Kidney (tissue), 22 donors: ENCODE measurements at places on chromosomes 1 and 21. TPM values are rescaled to one million over a fixed set of nuclear protein-coding genes. Genes with fewer than 3 reads are reported as not detected.

The PRAMEF13 gene
- not detected for total RNA-seq

The C4BPB gene
- 1.3 TPM for total RNA-seq

The PBX1 gene
- 91.5 TPM for total RNA-seq

The TNFAIP8L2 gene
- 6.3 TPM for total RNA-seq

The TMEM52 gene
- 0.50 TPM for total RNA-seq

The ZNF683 gene
- total RNA-seq = 0.25 TPM

The LCE2C gene
- not detected for total RNA-seq

The KRTAP19-3 gene
- total RNA-seq = not detected

The OPRD1 gene
- total RNA-seq = not detected

The CRB1 gene
- 0.16 TPM for total RNA-seq

The SELP gene
- total RNA-seq = 19.4 TPM

The PAX7 gene
- not detected for total RNA-seq

The LRRN2 gene
- total RNA-seq = 14.4 TPM

The PDPN gene
- 4.6 TPM for total RNA-seq

The LHX4 gene
- total RNA-seq = not detected

The SORT1 gene
- total RNA-seq = 169 TPM

The CRYBG2 gene
- total RNA-seq = 2.2 TPM

The RIPPLY3 gene
- 0.31 TPM for total RNA-seq

The CCDC185 gene
- 0.13 TPM for total RNA-seq

The C1orf226 gene
- total RNA-seq = 15.2 TPM

The GFI1 gene
- total RNA-seq = 3.8 TPM

The APOBEC4 gene
- total RNA-seq = not detected

The CFAP74 gene
- total RNA-seq = not detected

The NEGR1 gene
- total RNA-seq = 10.2 TPM

The CCDC17 gene
- total RNA-seq = 3.0 TPM

The WARS2 gene
- total RNA-seq = 14.8 TPM

The TP73 gene
- 0.54 TPM for total RNA-seq

The PACC1 gene
- total RNA-seq = 8.7 TPM

The RIMS3 gene
- total RNA-seq = 6.2 TPM

The SHISA4 gene
- total RNA-seq = 10.4 TPM

The CFAP107 gene
- total RNA-seq = not detected

The TESK2 gene
- 2.7 TPM for total RNA-seq

The GJB5 gene
- total RNA-seq = not detected

The PUM1 gene
- total RNA-seq = 150 TPM

The KCNJ10 gene
- total RNA-seq = 4.9 TPM

The TRPM2 gene
- total RNA-seq = 11.5 TPM
